ENCODE measurements at places on chromosomes 7 and 10.

DNA sequence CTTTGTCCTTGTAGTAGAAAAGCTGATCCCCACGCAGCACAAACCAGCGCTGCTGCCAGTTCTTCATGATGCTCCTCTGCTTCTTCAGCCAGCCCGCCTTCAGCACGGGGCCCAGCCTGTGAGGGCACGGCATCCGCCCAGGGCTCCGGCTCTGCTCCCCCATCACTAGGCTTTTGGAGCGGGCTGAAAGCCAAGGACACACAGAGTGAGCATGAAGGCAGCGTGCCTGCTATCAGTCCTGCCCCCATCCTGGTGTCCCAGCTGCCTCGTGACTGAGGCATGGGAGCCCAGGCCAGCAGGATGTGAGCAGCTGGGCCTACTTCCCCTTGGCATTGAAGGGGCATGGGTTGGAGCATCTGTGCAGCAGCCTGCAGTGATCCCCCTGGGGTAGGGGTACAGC is 21.9 kb downstream of the ARHGAP22 start:
- no peak for DNase-seq

- no peak for DNase-seq
Measured at GRCh38 chr7:157937406-157937805, 600.6 kb downstream of the DNAJB6 start.

GRCh38 chr10:31867646-31868045 is 61.0 kb downstream of the ARHGAP12 start:
- no peak for DNase-seq

DNA sequence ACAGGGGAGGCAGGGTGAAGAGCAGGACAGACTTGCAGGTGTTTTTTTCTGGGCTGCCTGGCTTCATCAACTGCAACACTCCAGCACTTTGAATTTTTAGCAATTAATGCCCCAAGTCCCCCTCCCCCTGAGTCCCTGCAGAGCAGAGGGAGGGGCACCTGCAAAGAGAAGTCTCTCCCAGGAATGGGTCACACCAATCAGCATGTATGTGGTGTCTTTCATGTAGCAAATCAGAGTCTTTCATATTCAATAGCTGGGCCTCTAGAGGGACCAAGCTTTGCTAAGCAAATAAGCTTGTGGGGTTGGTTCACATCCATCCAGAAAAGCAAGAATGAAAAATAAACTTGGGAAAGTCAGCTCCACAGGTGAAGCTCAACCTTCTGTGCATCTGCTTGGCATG is 90.7 kb downstream of the PARP12 start:
- DNase-seq: no peak

DNA sequence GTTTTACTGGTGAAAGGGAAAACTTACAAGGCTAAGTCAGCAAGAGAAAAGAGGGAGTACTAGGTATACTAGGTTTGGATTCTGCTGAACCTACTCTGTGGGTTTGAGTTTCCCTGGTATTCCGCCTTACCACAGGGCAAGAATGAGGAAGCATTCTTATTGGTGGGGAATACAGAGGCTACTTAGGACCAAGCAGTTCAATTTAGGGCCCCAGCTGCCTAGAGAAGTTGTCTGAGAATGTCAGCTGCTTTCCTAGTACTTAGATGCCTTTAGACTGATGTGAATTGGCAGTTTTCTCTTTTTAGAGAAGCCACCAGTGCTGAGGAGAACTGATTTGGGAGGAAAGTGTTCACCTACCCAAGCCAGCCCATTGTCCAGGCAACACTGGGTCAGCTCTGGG is 409.0 kb upstream of the LRGUK start:
- no peak for DNase-seq

- no peak for DNase-seq
Measured at GRCh38 chr10:106450966-106451365, 713.5 kb downstream of the SORCS1 start.

- no peak for DNase-seq
Measured at GRCh38 chr10:32943854-32944661, 14.0 kb downstream of the ITGB1 start.

DNA sequence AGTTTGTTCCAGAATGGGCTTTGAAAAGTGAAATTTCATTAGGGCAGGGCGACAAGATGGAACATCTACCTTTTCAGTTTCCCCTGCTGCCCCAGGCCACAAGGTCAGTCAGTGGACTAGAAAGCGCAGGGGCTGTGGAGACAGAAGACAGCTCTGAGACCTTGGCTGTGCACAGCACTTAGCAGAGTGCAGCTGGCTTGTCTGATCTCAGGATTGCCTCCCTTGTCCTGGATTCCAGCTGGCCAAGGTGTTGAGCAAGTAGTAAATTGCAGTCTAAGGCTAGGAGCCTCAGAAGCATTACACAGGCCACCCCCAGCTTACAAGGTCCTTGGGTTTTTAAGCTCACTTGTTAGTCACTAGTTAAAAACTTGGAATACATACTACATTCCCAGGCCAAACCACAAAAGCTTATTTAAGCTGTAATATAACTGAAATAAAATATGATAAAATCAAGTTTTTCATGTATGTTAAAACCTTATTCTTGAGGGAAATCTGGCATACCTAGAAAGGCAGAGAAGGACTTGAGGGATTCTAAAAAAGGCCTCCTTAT is 67.3 kb upstream of the NPY start:
- no peak for DNase-seq

GRCh38 chr10:32055478-32056135 is 618 bp downstream of the KIF5B start:
- DNase-seq: peak; percentile 59

- DNase-seq: no peak
Measured at GRCh38 chr10:74718208-74718607, 108.2 kb upstream of the KAT6B start.

DNA sequence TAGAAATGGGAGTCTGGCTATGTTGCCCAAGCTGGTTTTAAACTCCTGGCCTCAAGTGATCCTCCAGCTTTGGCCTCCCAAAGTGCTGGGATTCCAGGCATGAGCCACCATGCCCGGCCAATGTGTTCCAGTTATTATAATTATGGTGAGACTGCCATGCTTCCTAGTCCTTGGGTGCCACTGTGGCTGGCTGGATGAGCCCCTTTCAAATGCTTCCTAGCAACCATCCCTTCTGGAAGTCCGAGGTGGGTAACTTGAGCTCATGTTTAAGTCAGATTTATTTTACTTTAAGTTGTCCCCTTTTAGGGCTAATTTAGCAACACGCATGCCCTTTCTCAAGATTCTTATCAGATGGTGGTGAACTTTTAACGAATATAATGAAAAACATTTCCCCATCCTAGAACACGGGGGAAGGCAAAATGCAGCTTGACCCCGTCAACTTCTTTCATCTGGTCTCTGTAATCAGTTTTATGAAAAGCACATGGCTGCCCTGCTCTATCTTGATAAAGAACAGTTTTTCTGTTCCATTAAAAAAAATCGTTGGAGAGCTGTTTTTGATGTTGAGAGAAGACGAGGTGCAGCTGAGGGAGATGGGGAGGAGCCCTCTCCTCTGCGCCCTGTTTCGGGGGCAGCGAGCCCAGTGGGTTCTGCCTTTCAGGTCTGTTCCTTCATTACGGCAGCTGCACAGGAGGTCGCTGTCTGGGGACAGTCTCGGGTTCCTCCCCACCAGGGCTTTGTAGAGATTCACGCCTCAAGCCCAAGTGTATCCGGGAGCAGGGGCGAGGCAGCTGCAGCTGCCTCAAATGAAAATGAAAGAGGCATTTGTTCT is 61.0 kb upstream of the MKI67 start:
- DNase-seq: peak; percentile 11

- no peak for DNase-seq
Measured at GRCh38 chr7:99607548-99607947, 9.2 kb upstream of the ZSCAN25 start.

DNA sequence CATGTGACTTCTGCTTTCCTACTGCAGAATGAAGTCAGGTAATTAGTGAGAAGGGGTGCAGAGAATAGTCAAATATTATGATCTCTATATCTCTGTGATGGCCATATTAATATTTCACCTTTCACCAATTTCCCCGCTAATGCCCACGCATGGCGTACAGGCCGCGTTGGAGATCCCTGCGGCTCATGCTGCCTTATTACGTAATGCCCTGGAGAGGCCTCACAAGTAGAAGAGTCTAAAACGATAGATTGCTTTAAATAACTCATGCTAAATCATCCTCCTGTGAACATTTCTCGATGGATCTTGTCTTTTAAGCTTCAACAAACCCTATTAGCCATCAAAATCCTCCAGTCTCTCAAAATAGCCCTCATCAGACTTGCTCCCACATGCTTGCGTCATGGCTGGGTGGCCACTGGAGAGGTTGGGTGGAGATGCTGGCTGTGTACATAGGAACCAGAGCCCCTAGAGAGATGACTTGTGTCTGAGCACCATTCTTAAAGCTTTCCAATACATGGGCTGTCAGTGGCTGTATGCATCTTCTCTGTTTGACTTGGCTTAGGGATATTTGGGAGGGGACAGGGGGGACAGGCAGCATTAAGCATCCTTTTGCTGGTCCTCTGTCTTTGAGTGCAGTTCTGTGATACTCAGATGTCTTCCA is 79.5 kb upstream of the INSYN2A start:
- no peak for DNase-seq

- DNase-seq: peak; percentile 77
Measured at GRCh38 chr10:59808896-59809643, 55.8 kb upstream of the MRLN start.

- DNase-seq: no peak
Measured at GRCh38 chr10:97135464-97135863, 50.3 kb downstream of the SLIT1 start.

GRCh38 chr7:25731068-25731845 is 420.7 kb upstream of the NFE2L3 start:
- no peak for DNase-seq

- no peak for DNase-seq
Measured at GRCh38 chr10:111297351-111297848, 220.6 kb downstream of the ADRA2A start.

- DNase-seq: no peak
Measured at GRCh38 chr10:49318755-49319154, 19.8 kb downstream of the C10orf71 start.

- DNase-seq: no peak
Measured at GRCh38 chr7:28024786-28025334, 155.7 kb downstream of the JAZF1 start.

DNA sequence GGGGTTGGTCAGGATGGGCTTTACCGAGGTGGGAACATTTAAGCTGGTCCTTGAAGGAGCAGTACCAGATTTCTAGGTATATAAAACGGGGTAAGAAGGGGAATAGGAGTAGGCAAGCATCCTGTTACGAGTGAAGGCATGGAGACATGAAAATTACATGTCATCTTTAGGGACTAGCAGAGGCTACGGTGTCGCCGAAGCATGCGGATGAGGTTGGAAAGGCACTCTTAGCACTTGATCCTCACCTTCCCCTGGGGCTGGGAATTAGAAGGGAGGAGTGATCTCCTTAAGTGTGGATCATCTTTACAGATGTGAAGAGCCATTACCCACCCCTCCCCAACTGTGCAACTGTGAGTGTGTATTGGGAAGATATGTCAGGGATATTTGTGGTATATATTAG is 13.8 kb upstream of the ZRANB1 start:
- DNase-seq: no peak

Measured in stimulated activated CD4-positive, alpha-beta T cell treated with anti-CD3 and anti-CD28 coated beads, Interleukin-4, amount 100 ng/mL, for 1 hour (primary cell).